ENCODE measurements at places on chromosomes 4 and X.

DNA sequence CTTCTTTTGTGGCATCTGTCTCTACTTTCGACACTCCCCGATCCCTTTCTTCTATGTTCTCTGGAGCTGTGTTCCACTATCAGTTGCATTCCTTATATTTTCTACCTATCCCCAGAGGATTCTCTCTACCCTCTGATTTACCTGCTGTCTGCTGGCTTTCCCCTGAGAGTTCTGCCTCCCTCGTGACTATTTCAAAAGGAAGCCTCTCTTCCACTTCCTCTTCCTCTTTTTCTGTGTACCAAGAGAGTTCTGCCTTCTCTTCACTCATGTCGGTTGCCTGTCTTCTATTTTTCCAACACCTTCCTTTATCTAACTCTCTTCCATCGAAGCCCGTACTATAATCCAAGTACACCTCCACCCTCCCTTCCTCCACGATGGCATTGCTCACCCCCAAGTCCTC lies 631.7 kb downstream of the SMARCA1 start:
- no peak for DNase-seq

DNA sequence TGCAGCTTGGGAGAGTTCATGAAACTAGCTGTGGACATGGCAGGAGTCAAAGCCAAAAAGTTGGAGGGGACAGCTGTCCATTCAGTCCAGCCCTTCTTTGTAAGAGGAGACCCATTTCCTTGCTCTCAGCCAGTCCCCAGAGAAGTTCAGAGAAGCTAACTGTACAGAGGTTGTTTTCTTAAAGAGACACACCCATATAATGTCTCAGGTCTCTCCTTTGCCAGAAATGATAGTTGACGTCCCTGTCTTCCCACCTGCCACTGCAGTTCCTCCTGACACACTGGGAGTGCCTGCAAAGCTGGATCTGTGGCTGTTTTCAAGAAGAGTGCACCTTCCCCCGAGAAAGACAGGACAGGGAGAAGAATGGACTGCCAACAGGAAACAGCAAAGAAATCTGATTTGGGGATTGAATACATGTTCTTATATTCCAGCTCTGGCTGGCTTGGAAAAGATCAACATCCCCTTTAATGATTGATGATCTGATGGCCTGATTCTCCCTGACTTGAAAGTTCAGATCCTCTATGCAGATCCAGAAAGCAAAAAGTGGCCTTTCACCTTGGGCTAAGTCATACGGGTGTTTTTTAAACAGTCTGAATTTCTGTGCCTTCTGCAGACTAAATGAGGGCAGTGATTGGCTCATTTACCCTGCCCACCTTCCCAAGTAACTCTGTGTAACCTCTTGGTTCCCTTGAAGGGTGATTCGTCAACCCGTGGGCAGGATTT lies 87.2 kb downstream of the MAOA start:
- DNase-seq, result no peak

DNA sequence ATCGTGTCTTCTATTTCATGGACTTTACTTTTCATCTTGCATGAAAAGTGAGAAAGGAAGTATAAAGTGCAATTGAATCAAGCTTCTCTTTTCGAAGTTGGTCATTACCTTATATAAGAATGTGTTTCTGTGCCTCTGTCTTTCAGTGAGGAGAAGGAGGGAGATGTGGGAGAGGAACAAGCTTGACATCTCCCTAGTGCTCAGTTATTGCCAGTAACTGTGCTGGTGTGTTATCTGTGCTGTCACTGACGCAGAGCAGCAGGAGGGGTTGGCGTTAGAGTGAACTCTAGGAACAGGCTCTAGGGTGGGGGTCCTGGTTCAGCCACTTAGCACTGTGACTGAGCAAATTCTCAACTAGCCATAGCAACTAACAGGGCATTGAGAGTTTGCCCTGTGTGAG lies 34.0 kb upstream of the TBC1D9 start:
- DNase-seq, result no peak

- DNase-seq, result peak; percentile 86
These were observed 50.4 kb upstream of the CCDC160 start for GRCh38 chrX:134186362-134187121.

DNA sequence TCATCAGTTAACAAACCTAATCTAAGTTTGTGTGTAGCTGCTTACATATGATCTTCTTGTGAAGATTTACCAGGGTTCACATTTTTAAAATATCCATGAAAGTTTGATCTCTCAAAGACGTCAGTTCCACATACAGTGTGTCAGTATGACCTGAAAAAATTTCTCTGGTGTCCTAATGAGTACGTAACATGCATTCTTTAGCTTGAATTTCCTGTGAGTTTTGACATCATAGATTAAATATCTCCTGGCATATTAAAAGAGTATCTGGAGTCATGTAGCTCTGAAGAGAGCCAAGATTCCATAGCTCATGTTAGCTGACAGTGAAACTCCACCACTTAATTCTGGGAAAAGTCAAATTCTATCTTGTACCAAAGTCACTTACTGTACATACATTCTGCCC lies 43.9 kb upstream of the PDLIM5 start:
- DNase-seq, result no peak

DNA sequence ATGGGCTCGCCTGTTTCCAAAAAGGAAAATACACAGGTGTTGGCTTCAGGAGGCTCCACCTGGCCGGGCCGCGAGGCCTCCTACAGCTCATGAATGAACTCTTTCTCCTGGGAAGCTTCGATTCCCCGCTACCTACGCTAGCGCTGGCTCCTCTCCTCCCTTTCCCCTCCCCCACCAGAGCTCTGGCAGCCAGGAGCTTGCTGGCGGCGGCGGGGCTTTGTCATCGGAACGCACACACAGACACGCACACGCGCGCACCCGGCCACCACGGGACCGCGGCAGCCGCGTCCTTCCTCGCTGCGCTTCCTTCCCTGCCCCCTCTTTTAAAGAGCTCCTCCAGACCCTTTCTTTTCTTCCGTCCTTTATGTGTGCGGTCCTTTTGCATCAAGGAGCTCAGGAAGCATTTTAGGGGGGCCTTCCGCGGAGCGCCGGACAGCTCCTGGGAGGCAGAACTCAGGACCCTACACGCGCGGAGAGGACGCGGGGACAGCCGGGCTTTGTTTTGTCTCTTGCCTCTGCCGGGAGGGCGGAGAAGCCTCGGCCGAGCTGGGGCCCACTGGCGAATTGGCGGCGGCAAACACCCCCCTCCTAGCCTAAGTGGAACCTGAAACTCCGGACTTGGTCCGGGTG lies 70.2 kb upstream of the BCOR start:
- no peak for DNase-seq

- DNase-seq, result no peak
These were observed 108.1 kb downstream of the MGST2 start for GRCh38 chr4:139773560-139774318.

- DNase-seq, result no peak
These were observed 6.3 kb upstream of the ACE2 start for GRCh38 chrX:15607067-15607466.

GRCh38 chrX:139203651-139204570 lies 326.6 kb upstream of the F9 start:
- DNase-seq, result no peak

GRCh38 chr4:108861334-108861733 lies 98.5 kb upstream of the ETNPPL start:
- no peak for DNase-seq

GRCh38 chrX:17689971-17690409 lies 47.3 kb upstream of the SCML1 start:
- peak; percentile 42 for DNase-seq

DNA sequence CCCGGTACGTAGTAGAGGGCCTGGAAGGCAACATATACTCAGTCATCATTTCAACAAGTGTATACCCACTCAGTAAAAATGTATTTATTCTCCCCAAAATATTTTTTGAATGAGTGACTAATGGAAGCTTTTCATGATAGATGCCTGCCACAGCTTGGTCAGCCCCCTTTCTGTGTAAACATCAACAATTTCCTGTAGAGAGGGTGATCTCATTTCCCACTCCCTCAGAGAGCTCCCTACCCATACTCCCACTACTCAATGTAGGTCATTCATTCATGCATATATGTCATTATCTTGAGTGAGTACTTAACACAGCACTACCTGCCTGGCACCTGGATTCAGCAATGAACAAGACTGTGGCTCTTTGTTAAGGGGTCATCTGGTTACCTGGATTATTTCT lies 81.9 kb downstream of the STK32B start:
- DNase-seq, result no peak

DNA sequence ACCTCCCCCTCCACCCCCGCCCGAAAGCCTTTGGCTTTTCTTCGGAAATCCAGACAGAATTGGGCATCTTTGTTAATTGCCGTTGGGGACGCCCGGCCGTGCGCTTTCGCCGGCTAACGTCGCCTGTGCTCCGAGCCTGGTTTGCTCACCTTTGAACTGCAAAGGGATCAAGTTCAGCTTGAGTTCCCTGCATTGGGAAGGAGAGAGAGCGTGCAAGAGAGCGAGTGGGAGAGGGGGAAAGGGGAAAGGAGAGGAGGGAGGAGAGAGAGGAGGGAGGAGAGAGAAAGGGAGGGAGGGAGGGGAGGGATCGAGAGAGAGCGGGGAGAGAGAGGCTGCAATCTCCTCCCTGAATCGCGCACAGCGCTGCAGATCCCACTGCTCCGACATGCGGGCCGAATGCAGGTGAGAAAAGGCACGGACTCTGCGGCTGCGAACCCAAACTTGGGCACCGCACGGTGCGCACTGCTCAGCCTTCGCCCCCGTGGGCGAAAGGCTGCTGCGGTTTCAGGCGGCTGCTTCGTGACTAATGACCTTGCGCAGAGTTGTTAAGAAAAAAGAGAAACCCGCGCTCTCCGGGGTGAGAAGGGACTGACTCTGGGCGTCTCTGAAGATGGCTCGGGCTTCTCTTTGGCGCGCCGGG lies at the start of gene PCDH7:
PCDH7 (plus strand) TSS at position 349 of the 640 bp plus-strand sequence. CDS start 1,054 bp downstream, outside the sequence.
- no peak for DNase-seq

- no peak for DNase-seq
These were observed 53.2 kb downstream of the HTT-AS start for GRCh38 chr4:3021127-3021526.

DNA sequence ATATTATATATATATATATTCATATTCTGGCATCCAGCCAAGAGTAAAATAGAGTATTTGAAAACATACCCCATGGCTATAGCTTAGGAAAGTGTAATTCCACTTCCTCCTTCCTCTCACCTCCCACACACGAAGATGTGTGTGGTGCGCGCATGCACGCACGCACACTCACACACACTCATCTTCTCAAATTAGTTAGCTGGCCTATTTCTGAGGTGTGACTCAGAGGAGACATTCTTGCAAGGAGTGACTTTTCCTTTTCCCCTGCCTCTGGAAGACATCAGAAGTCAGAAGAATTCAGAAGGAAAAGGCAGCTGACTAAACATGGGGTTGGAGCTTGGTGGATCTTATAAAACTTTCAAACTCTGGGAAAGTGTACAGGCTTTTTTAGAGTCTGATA lies 8.8 kb downstream of the ENPEP start:
- no peak for DNase-seq

GRCh38 chrX:45479835-45480422 lies 279.3 kb upstream of the DIPK2B start:
- no peak for DNase-seq

GRCh38 chr4:169229571-169230028 lies 41.2 kb downstream of the SH3RF1 start:
- no peak for DNase-seq

DNA sequence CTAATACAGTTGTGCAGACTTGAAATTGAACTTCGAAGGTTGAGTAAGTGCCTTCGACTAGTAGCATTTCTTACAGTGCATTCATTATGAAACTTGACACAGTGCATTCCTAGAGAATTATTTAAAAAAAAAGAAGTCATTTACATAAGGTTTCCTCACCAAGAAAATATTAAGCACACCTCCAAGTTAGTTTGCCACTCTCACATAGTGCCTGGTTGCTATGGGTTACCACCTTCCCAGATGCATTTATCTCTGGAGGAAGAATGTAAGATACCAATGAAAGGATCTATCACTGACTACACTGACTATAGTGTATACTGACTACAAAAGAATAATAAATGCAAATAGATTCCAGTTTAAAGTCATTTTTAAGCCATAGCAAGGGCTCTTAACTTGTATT lies 311.9 kb upstream of the RASGEF1B start:
- no peak for DNase-seq

DNA sequence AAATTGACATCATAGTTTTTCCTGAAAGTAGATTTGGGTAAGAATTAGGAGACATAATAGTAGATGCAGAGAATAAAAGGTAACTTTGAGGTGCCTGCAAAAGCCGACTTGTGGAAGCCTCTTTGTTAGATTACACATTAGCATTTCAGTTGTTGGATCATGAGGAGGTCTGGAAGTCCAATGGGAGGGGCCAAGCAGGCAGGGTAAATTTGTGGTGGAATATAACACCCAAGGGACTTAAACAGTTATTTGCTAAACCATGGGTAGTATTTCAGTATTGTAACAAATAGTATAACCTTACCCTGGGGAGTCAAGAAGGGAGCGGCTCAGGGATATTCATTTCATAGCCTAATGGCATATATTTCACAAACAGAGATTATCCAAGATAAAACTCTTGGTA lies 810.7 kb upstream of the AMOT start:
- no peak for DNase-seq

DNA sequence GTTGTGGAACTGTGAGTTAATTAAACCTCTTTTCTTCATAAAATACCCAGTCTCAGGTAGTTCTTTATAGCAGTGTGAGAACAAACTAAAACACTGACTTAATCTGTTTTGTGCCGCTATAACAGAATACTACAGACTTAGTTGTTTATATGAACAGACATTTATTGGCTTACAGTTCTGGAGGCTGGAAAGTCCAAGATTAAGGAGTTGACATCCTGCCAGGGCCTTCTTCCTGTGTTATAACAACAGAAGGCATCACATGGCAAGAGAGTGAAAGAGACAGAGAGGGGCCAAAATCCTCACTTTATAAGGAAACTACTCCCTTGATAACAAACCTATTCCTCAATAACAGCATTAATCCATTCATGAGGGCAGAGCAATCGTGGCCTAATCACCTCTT lies 42.5 kb upstream of the KCNIP4 start:
- no peak for DNase-seq
